ENCODE measurements at places on chromosomes 11 and 22.

- DNase-seq = no peak
Observed at GRCh38 chr11:57421805-57422204, 5.1 kb downstream of the SLC43A3 start.

DNA sequence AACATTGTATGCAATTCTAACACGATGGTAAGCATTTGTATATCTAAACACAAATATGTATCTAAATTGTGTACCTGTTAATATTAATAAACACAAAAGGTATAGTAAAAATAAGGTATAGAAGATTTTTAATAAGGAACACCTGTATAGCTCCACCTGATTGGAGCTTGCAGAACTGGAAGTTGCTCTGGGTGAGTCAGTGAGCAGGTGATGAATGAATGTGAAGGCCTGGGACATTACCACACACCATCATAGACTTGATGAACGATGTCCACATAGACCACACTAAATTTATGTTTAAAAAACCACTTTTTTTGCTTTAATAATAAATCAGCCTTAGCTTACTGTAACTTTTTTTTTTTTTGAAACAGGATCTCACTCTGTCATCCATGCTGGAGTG, 97.6 kb upstream of the CLMP start:
- no peak for DNase-seq

- DNase-seq = no peak
Observed at GRCh38 chr22:38097557-38098409, 12.7 kb downstream of the BAIAP2L2 start.

DNA sequence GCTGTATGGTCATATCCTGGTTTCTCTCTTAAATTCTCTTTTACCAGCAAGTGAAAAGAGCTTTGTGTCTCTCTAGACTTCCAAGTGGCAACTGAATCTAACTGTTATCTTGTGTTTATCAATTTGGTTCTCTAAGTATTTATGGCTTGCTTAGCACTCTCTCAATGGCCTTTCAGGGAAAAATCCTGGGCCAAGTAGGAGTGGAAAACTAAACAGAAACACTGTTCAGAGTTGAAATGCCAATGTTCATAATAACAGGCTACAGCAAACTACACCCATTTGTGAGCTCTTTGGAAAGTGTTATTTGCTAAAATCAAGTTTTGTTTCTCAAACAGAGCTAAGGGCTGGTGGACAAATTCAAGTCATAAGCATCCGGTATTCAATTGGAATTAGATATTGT, 10.1 kb downstream of the MMP12 start:
- no peak for DNase-seq

GRCh38 chr11:76493626-76494539, 49.1 kb downstream of the EMSY start:
- no peak for DNase-seq

DNA sequence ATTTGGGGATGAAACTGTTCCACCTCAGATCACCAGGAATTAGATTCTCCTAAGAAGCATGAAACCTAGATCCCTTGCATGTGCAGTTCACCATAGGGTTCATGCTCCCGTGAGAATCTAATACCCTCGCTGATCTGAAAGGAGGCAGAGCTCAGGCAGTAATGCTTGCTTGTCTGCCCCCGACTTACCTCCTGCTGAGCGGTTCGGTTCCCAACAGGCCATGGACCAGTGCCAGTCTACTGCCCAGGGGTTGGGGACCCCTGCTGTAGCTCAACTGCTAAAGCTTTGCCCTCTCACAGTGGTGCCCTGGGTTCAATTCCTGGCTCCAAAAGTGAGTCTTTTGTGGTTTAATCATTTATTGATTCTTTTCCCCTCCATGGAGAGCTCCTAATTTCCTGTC, 3.4 kb downstream of the JAML start:
- no peak for DNase-seq
